ENCODE measurements at places on chromosomes 12 and 14.

DNA sequence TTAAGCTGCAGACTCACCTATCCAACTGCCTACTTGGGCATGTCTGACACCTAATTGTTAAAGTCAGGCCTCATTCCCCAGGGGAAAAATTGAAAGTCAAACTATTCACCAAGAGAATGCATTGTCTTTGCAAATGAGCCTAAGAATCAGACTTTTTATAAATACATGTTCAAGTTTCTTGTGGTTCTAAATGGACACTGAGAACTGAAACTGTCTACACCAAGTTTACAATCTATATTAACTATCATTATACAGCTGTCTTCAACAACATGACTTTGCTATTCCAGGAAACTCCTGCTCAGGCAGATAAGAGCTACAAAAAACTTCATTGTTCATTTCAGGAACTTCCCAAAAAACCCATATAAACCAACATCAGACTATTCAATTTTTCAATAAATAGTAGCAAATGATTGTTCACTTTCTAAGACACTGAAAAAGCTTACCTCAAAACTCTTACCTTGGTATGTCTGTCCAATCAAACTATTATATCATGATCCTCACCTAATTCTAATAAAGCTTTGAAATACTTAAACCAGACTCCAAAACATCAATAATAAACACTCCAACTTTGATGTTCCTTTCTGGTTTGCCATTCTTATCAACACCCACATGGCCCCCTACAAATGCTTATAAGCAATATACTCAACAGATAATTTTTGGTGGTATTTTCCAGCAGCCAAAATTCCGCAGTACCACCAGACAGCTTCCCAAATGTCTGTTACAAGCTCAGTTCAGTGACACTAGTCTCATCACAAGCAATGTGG lies 24.2 kb downstream of the CDK17 start:
- DNase-seq, result no peak

- DNase-seq, result no peak
Measured at GRCh38 chr12:90515199-90516175, 439.5 kb downstream of the CCER1 start.

DNA sequence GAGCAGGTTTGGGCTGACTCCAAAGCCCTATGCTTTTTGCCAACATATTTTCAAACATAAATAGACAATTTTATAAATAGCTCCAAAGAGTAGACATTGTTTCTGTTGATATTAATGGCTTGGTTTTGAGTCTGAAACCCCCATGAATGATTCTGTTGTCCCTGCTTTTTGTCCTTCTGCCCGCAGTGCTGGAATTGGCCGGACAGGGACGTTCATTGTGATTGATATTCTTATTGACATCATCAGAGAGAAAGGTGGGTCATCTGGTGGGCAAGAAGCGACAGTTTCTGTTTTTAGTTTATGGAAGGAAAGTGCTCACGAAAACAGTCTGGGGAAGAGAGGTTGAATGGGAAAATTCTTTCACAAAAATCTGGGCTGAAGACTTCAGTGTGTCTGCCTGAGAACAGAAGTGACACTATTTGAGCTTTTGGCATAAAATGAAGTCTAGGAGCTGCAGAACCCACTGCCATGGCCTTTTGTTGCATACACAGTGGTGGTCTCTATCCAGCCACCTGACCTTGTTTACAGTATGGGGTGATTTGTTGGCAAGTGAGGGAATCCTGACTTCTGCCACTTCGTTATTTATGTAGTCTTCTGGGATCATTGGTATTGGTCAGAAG lies 69.6 kb downstream of the PTPN11 start:
- no peak for DNase-seq

- DNase-seq, result no peak
Measured at GRCh38 chr14:95948558-95948981, 71.9 kb downstream of the TUNAR start.

- DNase-seq, result peak; percentile 11
Measured at GRCh38 chr14:64388533-64389285, 556 bp downstream of the MTHFD1 start.

DNA sequence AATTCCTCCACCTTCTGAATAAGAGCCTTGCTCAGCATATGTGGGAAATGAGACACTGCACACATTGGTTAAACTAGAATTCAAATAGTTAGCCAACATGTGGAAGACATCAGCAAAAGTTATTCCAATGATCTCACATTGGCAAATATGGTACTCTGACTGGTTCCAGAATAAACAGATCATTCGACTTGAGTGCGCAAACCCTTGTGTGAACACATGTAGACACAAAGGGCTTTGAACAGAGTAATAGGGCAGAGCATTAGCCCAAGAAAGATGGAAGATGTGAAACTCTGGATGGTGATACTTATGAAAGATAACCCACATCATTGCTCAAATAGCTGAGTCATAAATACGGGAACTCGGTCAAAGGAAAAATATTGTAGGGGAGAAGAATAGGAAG lies 1133.4 kb upstream of the SEL1L start:
- DNase-seq, result no peak

DNA sequence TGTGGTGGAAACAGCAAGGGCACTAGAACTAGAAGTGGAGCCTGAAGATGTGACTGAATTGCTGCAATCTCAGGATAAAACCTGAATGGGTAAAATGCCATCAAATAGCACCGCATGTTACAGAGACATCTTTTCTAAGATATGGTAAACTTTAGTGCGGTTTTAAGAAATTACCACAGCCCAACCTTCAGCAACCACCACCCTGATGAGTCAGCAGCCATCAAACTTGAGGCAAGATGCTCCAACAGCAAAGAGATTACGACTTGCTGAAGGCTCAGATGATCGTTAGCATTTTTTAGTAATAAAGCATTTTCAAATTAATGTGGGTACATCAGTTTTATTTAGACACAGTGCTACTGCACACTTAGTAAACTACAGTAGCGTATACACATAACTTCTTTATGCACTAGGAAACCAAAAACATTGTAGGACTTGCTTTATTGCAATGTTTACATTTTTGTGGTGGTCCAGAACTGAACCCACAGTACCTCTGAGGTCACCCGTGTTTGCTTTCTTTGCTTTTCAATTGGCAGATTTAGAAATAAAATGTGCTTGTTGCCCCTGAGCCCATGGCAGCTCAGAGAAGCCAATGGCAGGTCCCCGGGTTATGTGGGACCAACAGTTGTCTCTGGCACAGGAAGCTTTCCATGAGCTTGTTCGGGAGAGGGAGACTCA lies 15.9 kb downstream of the GOLGA3 start:
- peak; percentile 21 for DNase-seq

DNA sequence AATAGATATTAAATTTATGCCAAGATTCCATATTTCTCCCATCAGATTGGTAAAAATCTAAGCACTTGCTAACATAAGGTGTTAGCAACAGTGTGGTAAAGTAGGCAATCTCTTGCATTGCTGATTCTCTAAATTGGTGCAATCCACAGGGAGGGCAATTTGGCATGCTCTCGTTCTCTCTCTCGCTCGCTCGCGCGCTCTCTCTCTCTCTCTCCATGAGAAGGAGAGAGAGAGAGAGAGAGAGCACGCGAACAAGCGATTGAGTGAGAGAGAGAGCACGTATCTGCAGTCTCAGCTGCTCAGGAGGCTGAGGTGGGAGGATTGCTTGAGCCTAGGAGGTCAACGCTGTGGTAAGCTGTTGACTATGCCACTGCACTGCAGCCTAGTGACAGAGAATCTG lies 25.9 kb downstream of the PSEN1 start:
- no peak for DNase-seq
